A549 treated with RU486 at 1 μM for 4 hours (cell line): ENCODE measurements at places on chromosomes 3 and 15. TPM values are rescaled to one million over a fixed set of nuclear protein-coding genes. Genes with fewer than 3 reads are reported as not detected.

The GNAT1 gene
- not detected in 5 replicates for total RNA-seq

The GFM1 gene
- 35.1 to 65.7 TPM (median 41.5 TPM) in 5 replicates for total RNA-seq

The SYNPR gene
- total RNA-seq, result not detected in 5 replicates

The CKMT1B gene
- 2.9 to 6.1 TPM (median 3.4 TPM) in 5 replicates for total RNA-seq

The DNASE1L3 gene
- total RNA-seq, result 0.20 TPM in 1 of 5 replicates, not detected in the others

The LRRC31 gene
- total RNA-seq, result not detected in 5 replicates

The JMJD7 gene
- 2.4 to 4.3 TPM (median 3.0 TPM) in 5 replicates for total RNA-seq

The ROPN1 gene
- not detected in 5 replicates for total RNA-seq

The CCRL2 gene
- 0.12 to 0.43 TPM (median 0.23 TPM) in 4 of 5 replicates, not detected in the other for total RNA-seq

The ACSBG1 gene
- total RNA-seq, result 0.12 to 0.39 TPM (median 0.15 TPM) in 4 of 5 replicates, not detected in the other

The FSD2 gene
- total RNA-seq, result not detected in 5 replicates

The VWA5B2 gene
- total RNA-seq, result 0.24 to 0.54 TPM (median 0.44 TPM) in 5 replicates

The FILIP1L gene
- total RNA-seq, result 0.10 to 0.24 TPM (median 0.19 TPM) in 5 replicates
